ENCODE measurements at places on chromosomes 3 and 15.

DNA sequence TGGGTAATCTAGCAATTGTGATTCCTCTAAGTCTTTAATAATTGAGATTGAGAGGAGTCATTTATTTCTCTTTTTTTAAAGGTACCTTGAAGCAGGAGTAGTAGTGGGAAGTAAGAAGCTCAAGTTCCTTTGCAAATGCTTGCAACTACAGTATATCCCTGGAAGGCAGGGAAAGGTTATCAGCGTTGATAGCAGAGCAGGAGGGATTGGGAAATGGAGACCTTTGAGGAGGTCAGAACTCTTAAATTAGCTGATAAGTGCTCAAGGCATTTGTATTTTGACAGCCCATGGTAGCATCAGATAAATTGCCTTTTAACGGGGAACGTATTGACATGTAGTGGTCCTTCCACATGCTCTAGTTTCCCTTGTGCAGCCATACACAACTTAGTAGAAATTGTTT, 47.7 kb downstream of the MEF2A start:
- no peak for DNase-seq

- DNase-seq = no peak
Measured at GRCh38 chr3:57777774-57778173, 21.7 kb downstream of the SLMAP start.

DNA sequence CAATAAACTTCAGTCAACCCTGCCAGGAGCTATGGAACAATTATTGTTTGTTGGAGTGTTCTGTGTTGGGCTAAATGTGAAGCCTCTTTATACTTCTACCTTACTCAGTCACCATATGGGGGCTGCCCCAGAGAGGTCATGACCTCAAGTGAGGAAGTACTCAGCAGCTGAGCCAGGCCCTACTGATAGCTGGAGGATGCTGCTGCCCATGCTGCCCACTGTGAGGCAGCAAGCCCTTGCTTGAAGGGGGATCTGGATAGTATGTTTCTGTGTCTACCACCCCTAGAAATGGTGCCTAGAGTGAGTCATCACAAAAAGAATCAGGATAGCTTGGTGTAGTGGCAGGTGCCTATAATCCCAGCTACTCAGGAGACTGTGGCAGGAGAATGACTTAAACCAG, 4.5 kb upstream of the RPL24 start:
- DNase-seq = no peak

DNA sequence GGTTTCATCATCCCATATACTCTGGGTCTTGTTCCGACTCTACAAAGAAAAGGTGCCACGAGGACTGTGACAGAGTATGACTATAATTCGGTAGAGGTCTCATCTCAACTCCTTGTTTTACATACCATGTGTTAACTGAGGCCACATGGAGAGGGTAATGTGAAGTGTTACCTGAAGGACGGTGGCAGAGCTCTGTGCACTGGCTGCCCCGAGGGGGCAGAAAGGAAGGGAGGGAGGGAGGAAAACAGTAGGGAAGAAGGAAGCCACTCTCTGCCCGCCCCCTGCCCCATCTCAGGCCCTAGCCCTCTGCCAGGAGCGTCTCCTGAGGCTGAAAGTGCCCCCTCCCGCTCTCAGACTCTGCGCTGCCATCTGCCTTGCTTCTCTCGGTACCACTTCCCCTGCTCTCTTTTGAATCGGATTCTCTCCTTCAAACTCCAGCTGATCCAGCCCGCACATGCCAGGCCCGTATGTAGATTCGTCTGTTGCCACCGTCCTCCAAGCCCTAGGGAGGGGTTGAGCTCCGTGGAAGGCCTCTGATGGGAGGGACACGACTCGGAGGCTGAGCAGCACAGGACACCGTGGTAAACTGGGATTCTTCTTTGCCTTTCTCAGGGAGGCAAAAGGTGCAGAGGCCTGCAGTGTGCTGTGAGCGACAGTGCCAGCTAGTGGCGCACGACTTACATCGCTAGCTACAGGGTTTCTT, 70.5 kb upstream of the ATP10A start:
- DNase-seq = peak; percentile 27

- DNase-seq = no peak
Measured at GRCh38 chr15:73948396-73948795, 22.1 kb downstream of the LOXL1 start.

Data from stimulated activated CD8-positive, alpha-beta memory T cell treated with anti-CD3 and anti-CD28 coated beads, Interleukin-15, amount 100 ng/mL, for 4 hours (primary cell).